Activated CD8-positive, alpha-beta T cell treated with anti-CD3 and anti-CD28 coated beads for 36 hours (primary cell): ENCODE measurements at places on chromosomes 7 and 10. TPM values are rescaled to one million over a fixed set of nuclear protein-coding genes. Genes with fewer than 3 reads are reported as not detected.

Gene SKIDA1
- 0.11 TPM for total RNA-seq

GRCh38 chr7:17680026-17680425 is 260.3 kb downstream of the SNX13 start:
- no peak for DNase-seq

- no peak for DNase-seq
These were observed 22.2 kb downstream of the FRMPD2 start for GRCh38 chr10:48252354-48252650.

Gene PAX2
- total RNA-seq, result not detected
